Thoracic aorta (tissue), 2 donors: ENCODE measurements at places on chromosomes 13 and 19. TPM values are rescaled to one million over a fixed set of nuclear protein-coding genes. Genes with fewer than 3 reads are reported as not detected.

DNA sequence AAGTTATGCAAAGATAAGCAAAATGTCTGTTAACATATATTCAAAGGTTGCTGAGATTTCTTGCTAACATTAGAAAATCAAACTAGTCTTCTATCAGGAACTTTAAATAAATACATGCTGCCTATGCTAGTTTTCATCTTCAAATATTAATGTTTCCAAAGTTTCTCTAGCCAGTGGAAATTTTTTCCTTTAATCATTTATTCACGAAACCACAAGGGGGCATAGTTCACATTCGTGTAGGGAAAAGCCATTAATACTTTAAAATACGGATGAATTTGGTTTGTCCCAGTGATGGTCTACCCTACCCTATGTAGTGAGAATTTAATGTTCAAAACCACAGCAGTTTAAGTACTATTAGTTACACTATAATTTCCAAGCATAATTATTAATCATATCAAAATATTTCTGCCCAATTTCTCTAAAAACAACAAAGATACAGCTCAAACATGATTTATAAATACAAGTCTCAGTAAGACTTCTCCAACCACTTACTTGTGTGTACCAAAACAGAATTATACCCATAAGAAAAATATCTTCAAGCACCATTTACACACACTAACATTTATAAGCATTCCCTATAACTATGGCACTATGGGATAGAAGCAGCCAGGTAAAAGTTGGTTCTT, 16.2 kb downstream of the NUFIP1 start:
- no peaks in the 10 kb centered on the region for H3K27me3 ChIP-seq
- H3K4me3 ChIP-seq, result no peak overlapping the region
- no peak for DNase-seq
- H3K4me1 ChIP-seq, result peaks cover 14% of the 10 kb centered on the region
- no peak overlapping the region for H3K27ac ChIP-seq

- DNase-seq, result peak; percentile 75
- H3K27me3 ChIP-seq, result no peaks in the 10 kb centered on the region
- H3K4me3 ChIP-seq, result peak within 1 kb of the TSS; percentile 87
- peak within 1 kb of the TSS; percentile 80 for H3K27ac ChIP-seq
- H3K36me3 ChIP-seq, result no peaks in the 10 kb centered on the region
- peaks cover 28% of the 10 kb centered on the region for H3K4me1 ChIP-seq
Observed at GRCh38 chr19:19404879-19405860, at the start of gene GATAD2A. GATAD2A (plus strand) TSS chr19:19405675; CDS start chr19:19465346, 59,671 bp downstream.

GRCh38 chr19:38742906-38743305, 1.4 kb downstream of the CAPN12 start:
- H3K4me1 ChIP-seq, result no peaks in the 10 kb centered on the region
- H3K27ac ChIP-seq, result no peak overlapping the region
- H3K4me3 ChIP-seq, result no peak overlapping the region
- H3K36me3 ChIP-seq, result no peaks in the 10 kb centered on the region
- no peaks in the 10 kb centered on the region for H3K27me3 ChIP-seq
- no peak for DNase-seq

RFC3 gene
- total RNA-seq, result 2.6 TPM

MARK4 gene
- 24.1 TPM for total RNA-seq

SIAH3 gene
- not detected for total RNA-seq

S1PR5 gene
- total RNA-seq, result 8.7 TPM

KANK3 gene
- total RNA-seq, result 13.0 TPM

AKT1S1 gene
- total RNA-seq, result 20.7 TPM
